SHP77 treated with DMSO at 0.1 percent for 48 hours (cell line): ENCODE measurements at places on chromosomes 4 and X.
A peak's percentile ranks its signal among the peaks of the same experiment; 100 is the strongest.

DNA sequence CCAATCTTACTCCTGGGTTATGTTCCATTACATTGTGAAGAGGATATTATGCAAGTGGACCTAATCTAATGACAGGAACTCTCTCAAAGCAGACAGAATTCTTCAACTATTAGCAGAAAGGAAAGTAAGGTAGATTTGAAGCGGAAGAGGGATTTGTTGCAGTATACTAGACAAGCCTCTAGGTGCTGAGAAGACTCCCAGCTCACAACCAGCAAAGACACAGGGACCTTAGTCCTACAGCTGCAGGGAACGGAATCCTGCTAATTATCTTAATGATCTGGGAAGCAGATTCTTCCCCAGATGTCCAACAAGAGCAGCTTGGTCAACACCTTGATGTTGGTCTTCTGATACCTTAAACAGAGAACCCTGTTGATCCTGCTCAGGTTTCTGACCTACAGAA lies 73.6 kb downstream of the STK32B start:
- DNase-seq: no peak

DNA sequence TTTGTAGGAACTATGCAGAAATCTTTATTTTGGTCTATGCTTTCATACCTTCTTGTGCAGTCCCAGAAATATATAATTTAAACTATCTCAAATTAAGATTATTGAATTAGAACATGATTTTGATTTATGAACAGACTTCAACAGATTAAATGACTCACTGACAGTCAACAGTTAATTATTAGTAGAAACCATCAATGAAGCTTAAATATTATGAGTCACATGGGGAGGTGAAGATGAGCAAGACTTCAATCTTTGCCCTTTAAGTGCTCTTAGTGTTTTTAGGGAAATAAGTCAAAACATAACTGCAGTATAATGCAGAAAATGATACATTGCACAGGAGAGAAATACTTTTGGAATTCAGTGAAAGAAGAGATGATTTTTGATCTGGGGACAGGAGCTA lies 81.5 kb upstream of the BMP3 start:
- DNase-seq: no peak

- DNase-seq: no peak
Observed at GRCh38 chrX:103056902-103057301, 7.1 kb downstream of the BEX1 start.

DNA sequence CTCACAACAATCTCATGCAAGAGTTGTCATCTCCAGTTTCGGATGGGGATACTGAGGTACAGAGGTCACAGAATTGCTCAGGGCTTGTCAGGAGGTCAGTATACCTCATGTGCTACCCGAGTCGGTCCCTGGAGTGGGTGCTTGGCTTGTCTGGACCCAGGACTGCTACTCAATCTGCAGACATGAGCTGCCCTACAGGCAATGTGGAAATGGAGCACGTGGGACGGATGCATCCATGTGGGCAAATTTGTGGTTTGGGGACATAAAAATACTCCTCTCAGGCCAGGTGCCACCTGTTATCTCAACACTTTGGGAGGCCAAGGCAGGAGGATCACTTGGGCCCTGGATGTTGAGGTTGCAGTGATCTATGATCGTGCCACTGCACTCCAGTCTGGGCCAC lies 15.8 kb downstream of the USP11 start:
- DNase-seq: no peak

GRCh38 chr4:37628977-37629609 lies 57.1 kb downstream of the RELL1 start:
- no peak for DNase-seq

DNA sequence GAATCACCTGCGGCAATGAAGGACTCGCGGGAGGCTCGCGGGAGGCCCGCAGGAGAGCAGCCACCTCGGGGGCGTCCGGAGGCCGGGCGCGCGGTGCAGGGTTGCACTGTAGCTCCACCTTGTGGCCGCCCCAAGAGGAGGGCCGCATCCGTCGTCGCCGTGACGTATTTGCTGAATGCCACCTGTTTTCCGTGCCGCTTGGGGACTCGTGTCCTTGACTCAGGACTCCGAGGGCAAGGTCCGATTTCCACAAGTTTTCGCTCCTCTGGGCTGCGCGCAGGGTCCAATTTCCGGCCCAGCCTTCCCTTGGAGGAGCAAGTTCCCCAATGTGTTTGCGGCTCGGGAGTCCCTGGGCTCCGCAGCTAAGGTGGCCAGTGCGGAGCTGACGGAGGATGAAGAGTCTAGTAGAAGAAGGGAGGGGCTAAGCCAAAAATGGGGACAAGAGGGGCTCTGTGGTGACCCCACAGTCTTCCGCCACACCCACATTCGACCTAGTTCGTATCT lies 10.7 kb upstream of the DLG3 start:
- DNase-seq: peak; percentile 38

GRCh38 chr4:4437798-4438470 lies 51.0 kb downstream of the NSG1 start:
- no peak for DNase-seq

- DNase-seq: no peak
Observed at GRCh38 chrX:123704781-123705180, 28.1 kb downstream of the THOC2 start.

DNA sequence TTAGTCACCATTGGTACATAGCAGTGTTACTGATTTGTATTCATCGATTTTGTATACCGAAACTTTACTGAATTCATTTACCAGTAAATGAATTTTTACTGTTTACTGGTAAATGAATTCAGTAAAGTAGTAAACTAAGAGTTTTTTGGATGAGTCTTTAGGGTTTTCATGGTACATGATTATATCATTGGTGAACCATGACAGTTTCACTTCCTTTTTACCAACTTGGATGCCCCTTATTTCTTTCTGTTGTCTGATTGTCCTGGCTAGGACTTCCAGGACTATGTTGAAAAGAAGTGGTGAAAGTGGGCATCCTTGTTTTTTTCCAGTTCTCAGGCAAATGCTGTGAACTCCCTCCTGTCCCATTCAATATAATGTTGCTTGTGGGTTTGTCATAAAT lies 494.9 kb downstream of the GALNTL6 start:
- no peak for DNase-seq

- no peak for DNase-seq
Observed at GRCh38 chr4:123591875-123592274, 195.3 kb downstream of the SPRY1 start.

GRCh38 chrX:21438792-21439191 lies 64.6 kb downstream of the CNKSR2 start:
- no peak for DNase-seq

- DNase-seq: no peak
Observed at GRCh38 chr4:67371615-67372014, 173.7 kb downstream of the CENPC start.

- DNase-seq: no peak
Observed at GRCh38 chrX:16469870-16470269, 180.1 kb upstream of the S100G start.

GRCh38 chr4:6509587-6509986 lies 37.2 kb upstream of the PPP2R2C start:
- DNase-seq: no peak

GRCh38 chrX:25158635-25159034 lies 142.9 kb upstream of the ARX start:
- no peak for DNase-seq

- no peak for DNase-seq
Observed at GRCh38 chrX:38500866-38501265, 60.5 kb upstream of the TSPAN7 start.

DNA sequence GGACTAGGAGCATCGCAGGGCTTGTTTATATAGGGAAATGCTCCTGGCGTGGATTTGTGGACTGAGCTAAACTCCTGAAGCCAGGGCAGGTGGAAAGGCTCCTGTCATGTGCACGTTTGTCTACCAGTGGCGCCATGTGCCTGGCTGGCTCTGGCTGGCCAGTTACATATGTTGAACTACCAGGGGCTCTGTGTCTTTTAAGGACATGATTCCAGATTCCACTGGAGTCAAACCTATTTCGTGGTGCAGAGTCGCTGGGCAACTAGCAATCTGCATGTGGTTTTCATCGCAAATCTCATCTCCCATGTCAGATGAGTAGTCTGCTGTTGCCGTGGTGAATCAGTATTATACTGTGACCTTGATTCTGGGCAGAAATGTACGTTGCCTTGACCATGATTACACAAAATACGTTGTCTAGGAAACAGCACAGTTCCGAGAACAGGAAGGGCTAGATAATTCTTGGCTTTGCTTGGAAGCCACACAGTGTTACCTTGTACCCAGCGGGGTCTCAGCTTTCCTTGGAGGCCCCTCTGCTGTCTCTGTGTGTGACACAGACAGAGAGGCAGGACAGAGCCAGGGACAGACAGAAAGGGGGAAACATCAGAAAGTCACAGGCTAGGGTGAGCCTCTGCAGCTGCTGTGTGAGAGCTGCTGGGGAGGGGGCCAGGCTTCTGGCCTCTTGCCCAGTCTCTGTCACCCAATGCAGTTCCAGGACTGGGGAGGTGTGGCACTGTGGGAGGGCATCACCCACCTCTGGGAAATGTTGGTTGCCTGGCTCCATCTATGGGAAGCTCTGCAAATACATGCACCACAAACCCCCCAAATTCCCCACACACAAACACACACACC lies 19.2 kb downstream of the PNMA6E start:
- DNase-seq: peak; percentile 10
